Stimulated activated CD4-positive, alpha-beta T cell treated with anti-CD3 and anti-CD28 coated beads, Interleukin-1b, Interleukin-23, amount 100 ng/mL, for 4 hours (primary cell): ENCODE measurements at places on chromosomes 6 and 20.
A peak's percentile ranks its signal among the peaks of the same experiment; 100 is the strongest.

GRCh38 chr20:19478320-19478895 is 266.0 kb downstream of the SLC24A3 start:
- DNase-seq: no peak

- no peak for DNase-seq
Measured at GRCh38 chr6:105793130-105793529, 293.0 kb upstream of the PRDM1 start.

GRCh38 chr20:18669241-18670019 is 81.6 kb downstream of the DTD1 start:
- DNase-seq: no peak

DNA sequence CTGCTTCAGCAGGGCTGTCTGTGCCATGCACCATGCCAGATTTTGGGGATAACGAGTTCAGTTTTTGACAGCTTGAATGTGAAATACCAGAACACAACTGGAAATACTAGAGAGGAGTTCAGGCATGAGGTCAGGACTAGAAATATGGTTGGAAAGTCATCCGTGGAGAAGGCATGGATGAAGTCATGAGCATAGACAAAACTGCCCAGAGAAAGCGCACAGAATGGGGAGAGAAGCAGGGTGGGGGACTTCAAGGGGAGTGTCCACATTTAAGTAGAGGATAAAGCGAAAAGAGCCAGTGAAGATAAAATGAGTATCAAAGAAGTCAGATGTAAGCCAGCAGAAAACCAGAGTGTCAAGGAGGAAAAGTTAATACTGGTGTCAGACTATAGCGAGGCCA is 653.4 kb upstream of the ARID1B start:
- DNase-seq: no peak

- DNase-seq: no peak
Measured at GRCh38 chr20:36408219-36408618, 102.1 kb downstream of the DLGAP4 start.

DNA sequence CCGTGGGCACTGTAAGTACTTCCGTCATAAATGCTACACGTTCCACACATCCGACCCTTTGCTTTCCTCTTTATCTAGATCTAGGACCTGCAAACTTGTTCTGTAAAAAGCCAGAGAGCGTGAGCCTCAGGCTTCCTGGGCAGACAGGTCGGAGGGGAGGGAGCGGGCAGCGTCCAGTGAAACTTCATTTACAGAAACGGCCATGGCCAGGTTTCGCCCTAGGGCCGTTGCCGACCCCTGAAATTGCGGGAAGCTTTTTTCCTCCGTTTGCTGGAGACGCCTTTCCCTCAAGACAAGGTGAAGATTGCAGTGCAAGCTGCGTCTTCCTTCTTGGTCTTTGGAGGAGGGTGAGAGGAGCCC is 155.4 kb downstream of the DLL1 start:
- no peak for DNase-seq

DNA sequence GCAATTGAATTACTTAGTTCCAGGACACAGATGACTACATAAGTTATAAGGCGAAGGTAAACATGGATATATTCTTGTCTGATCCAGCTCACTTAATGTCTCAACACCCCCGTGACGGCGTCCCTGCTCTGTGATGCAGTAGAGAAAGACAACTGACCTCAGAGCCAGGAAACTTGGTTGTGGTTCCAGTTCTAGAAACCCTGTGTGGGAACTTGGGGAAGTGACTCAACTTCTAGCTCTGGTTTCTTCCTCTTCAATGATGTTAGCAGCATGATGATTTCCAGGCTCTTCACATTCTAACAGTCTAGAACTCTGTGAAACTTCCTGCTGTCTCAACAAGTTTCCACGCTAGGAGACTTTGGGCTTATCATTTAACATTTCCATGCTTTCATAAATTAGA is 18.4 kb downstream of the LAMA4 start:
- DNase-seq: no peak

DNA sequence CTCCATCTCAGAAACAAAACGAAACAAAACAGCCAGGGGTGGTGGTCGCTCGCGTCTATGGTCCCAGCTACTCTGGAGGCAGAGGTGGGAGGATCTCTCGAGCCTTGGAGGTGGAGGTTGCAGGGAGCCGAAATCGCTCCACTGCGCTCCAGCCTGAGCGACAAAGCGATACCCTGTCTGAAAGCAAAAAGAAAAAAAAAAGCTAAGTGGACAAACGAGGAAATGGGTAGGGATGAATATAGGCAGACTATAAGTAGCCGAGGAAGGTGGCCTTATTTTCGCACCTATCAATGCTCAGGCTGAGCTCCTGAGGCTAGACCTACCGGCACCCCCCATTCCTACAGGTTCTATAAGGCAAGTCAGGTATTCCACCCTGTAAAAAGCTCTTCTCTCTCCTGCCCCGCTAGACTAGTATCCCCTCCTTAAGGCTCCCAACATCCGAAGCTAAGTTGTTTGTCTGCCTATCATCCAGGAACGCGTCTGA is 650 bp upstream of the CASP8AP2 start:
- no peak for DNase-seq

GRCh38 chr6:141729146-141729545 is 403.6 kb upstream of the GJE1 start:
- DNase-seq: no peak

- DNase-seq: no peak
Measured at GRCh38 chr6:1437553-1438406, 48.4 kb downstream of the FOXF2 start.

DNA sequence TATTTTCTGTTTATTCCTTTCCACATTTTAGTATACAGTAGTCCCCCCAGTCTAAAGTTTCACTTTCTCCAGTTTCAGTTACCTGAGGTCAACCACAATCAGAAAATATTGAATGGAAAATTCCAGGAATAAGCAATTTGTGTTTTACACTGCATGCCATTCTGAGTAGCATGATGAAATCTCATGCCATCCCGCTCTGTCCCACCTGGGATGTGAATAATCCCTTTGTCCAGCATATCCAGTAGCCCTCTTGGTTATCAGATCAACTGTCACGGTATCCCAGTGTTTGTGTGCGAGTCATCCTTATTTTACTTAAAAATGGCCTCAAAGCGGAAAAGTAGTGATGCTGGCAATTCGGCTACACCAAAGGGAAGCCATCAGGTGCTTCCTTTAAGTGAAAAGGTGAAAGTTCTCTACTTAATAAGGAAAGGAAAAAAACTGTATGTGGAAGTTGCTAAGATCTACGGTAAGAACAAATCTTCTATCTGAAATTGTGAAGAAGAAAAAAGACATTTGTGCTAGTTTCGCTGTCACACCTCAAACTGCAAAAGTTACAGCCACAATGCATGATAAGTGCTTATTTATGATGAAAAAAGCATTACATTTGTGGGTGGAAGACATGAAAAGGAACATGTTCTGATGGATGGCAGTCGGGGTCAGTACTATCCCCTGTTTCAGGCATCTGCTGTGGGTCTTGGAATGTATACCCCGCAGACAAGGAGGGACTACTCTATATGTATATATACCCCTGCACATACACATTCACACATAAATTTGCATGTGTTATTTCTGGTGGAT is 11.3 kb downstream of the NOX3 start:
- no peak for DNase-seq

GRCh38 chr20:53859684-53860083 is 210.7 kb downstream of the BCAS1 start:
- no peak for DNase-seq

- DNase-seq: no peak
Measured at GRCh38 chr6:74100719-74101287, 404.8 kb downstream of the CD109 start.

- peak; percentile 23 for DNase-seq
Measured at GRCh38 chr6:129774697-129775447, 64.9 kb upstream of the ARHGAP18 start.

GRCh38 chr6:117280922-117281321 is 15.6 kb downstream of the VGLL2 start:
- no peak for DNase-seq

DNA sequence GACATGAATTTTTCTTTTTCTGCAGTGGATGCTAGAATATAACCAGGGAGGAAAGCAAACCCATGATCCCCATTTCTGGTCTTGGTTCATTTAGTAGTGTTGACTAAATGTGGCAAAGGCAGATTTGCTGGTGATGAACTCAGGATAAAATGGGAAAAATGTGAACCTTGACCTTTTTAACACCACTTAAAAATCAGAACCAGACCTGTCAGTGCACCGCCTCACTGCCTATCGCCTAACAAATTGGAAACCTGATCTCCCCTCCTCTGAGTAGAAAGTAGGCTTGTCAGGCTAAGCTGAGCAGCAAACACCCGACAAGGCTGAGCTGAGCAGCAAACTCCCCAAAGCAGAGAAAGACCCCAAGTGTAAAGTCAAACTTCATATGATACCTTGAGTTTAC is 254.8 kb downstream of the FOXC1 start:
- no peak for DNase-seq

GRCh38 chr6:33790379-33790778 is 1.4 kb upstream of the LEMD2 start:
- no peak for DNase-seq

DNA sequence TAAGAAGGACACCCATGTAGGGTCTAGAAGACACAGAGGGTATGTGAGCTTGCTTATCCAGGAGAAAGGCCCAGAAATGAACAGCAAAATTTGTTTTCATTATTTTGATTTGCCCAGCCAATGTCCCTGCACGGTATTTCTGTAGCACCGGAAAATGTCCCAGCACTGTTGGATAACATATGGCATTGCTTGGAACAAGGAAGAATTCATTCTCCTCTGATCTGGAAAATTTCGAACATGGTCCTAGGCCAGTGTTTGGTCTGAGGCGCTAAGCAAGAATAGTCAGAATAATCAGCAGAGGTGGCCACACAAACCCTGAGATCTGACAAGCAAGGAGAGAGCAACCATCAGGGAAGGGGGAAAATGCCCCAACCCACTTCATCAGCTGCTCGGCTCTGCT is 26.6 kb downstream of the ROS1 start:
- no peak for DNase-seq

DNA sequence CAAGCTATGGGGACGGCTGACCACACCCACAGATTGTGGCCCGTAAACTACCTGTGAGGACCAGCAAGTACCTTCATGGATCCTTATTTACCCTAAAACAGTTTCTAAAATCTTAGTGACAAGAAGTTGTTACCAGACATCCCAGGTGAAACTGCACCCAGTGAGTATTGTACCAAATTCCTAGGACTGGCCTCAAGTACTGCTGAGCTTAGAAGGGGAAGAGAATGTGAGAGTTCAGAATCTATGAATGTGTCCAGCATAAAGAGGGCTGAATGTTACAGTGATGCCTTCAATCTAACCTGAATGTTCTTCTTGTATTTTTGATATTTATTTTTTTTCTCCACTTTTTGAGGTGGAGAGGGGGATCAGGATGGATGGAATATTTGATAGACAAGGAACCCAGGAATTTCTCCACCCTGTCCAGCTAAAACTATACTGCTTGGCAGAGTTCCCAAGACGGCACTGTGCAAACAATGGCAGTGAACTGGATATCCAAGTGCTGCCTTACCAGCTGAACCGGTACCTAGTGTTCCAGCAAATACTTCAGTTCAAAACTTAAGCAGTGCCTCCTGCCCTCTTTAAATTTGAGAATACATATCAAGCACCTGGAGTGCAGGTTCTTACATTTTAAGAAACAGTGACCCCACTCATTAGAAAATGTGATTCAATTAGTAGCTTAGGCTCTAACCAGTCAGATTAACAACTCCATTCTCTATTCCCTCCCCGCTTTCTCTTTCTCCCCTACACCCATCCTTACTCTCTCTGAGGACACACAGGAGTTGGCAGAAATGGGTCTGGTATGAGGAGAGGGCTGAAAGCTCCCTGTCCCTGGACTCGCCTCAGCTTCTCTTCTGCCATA is 427.3 kb upstream of the FLRT3 start:
- DNase-seq: no peak

DNA sequence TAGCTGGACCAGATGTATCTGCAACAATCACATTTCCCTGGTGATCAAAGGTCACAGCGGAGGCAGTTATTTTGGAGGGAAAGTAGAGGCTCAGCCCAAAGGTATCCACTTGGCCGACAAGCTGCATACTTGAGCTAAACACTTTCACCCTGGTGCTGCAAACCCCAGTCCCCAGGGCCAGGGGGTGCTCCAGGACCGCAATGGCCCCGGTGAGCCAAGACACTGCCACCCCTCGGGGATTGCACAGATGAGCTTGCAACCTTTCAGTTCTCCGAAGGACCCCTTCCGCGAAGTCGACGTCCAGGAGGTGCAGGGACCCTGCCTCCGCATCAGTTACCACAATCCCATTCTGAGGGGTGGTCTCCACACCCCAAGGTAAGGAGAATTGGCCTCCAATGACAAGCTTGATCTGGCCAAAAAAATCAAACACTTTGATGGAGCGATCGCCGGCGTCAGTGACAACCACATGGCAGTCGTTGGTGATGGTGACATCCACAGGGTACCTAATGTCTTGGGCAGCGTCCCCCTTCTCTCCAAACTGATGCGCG is 823 bp downstream of the NHLRC1 start:
- DNase-seq: no peak

GRCh38 chr20:49668181-49668877 is 45.3 kb downstream of the B4GALT5 start:
- DNase-seq: peak; percentile 39

DNA sequence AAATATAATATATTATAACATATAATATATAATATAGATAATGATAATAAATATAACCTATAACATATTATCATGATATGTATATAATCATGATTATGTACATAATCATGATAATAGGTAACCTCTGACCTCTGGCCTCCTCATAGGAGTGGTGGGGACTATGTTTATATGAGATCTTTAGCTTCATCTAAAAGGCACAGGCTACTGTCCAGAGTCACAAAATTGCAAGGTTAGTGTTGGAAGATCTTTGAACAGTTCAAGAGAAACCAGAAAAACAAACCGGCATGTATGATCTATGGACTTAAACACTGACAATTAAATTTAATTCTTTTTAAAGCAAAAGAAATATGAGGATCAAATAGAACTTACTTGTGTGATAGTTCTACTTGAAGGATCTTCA is 55.7 kb upstream of the TINAG start:
- no peak for DNase-seq

DNA sequence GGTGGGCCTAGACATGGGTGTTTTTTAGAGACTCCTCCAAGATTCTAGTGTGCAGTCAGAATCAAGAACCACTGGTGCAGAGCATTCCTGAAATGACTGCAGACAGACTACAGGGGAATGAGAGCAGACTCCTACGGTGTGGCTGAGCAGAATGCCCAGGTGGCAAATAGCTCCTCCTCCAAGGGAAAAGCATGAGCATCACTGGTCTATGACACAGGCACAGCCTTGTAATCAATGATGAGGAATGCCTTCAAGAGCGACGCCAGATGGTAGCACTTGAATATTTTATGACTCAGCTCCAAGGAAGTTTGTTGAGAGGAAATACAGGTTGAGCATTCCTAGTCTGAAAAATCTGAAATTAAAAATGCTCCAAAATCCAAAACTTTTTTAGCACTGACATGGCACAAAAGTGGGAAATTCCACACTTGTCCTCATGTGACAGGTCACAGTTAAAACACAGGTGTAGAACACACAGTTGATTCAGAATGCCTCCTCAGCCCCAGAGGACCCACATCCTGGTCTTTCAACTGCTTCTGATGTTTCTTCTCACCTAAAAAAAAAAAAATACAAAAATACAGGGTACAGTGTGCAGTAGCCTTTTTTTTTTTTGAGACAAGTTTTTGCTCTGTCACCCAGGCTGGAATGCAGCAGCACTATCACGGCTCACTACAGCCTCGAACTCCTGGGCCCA is 10.6 kb upstream of the FAM8A1 start:
- DNase-seq: no peak
